Activated CD4-positive, alpha-beta T cell treated with anti-CD3 and anti-CD28 coated beads for 36 hours (primary cell): ENCODE measurements at places on chromosomes 2 and 18.

- DNase-seq = peak; percentile 11
These were observed 83.2 kb downstream of the COMMD1 start for GRCh38 chr2:61988462-61989366.

- no peak for DNase-seq
These were observed 545.0 kb downstream of the SOX11 start for GRCh38 chr2:6237039-6237660.

DNA sequence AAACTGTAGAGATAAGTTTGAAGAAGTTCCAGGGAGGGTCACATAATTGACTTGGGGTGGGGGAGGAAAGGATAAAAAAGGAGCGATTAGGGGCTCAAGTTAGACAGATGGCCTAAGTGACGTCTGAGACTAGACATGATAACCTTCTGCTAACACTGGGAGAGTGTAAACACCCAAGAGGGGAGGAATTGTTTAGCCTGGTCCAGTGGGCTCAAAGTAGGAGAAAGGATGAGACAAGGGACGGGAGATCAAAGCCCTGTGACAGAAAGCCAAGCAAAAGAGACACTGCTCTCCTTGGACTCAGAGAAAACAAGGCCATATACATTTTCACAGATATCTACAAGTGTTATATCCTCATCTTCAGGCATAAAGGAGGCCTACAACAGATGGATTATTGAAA lies 45.5 kb upstream of the IHH start:
- DNase-seq = no peak

- DNase-seq = no peak
These were observed 85.8 kb upstream of the SETBP1 start for GRCh38 chr18:44594799-44595467.

GRCh38 chr2:3462493-3463104 lies 56.7 kb downstream of the ADI1 start:
- no peak for DNase-seq

GRCh38 chr2:191276792-191277465 lies 31.7 kb downstream of the MYO1B start:
- no peak for DNase-seq

DNA sequence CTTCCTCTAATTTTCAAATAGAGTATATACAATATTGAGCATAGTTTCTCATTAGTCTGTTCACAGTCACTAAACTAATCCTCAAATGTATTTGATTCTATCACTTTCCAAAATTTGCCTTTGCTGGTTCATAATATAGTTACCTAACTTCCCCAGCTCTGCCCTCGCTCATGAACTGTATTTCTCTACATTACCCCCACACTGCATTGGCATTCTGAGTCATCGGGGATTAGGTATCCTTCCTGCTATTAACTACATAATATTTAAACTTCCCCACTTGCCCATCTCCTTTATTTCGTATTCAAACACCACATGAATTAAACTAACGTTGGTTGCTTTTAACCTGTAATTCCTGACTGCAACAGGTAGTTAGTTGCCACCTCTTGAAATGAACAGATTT lies 14.8 kb upstream of the CLASP1 start:
- DNase-seq = no peak

- no peak for DNase-seq
These were observed 86.8 kb upstream of the HAAO start for GRCh38 chr2:42879121-42879705.

DNA sequence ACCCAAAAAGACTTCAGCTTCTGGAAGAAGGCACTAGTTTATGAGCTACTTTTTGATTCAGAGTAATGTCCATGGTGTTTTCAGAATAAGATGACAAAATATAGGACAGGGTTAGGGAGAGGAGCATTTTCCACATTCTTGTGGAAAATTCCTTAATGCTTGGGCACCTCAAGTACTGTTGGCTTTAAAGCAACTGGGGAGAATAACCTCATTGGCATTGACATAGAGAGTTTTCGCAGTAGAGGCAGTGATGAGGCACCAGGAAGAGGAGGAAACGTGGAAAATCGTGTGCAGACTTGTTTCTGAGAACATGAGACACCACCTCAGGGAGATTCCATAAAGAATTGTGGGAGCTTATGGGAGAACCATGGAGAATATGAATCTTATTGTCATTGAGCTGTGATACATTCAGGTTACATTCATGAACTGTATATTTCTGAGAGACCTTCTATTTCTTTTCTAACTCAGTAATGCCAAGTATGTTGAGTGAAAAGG lies 929.0 kb upstream of the NRXN1 start:
- no peak for DNase-seq

DNA sequence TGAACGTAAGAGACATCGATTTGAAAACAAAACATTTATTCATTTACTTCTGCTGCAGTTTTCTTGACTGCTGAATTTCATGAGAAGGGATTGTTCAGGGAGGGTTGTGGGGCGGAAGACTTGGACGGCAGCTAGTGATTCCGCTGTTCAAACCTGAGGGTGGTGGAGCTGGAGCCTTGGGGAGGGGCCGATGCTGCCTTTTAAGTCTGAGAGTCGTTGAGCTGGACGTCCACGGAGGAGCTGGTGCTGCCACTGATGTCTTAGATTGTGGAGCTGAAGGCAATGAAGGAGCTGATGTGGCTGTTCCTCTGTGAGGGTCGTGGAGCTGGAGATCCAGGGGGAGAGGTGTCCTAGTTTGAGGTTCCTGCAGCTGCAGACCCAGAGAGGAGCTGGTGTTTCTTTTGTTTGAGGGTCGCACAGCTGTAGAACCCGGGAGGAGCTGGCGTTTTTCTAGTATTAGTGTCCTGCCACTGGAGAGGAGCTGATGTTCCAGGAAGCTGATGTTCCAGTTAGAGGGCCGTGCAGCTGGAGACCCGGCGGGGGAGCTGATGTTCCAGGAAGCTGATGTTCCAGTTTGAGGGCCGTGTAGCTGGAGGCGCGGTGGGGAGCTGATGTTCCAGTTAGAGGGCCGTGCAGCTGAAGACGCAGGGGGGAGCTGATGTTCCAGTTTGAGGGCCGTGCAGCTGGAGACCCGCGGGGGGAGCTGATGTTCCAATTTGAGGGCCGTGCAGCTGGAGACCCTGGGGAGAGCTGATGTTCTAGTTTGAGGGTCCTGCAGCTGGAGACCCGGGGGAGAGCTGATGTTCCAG lies 150.9 kb downstream of the RTP5 start:
- DNase-seq = no peak

- no peak for DNase-seq
These were observed 70.9 kb upstream of the GPC1 start for GRCh38 chr2:240364582-240364960.

GRCh38 chr2:126463892-126464674 lies 191.9 kb upstream of the GYPC start:
- DNase-seq = no peak

DNA sequence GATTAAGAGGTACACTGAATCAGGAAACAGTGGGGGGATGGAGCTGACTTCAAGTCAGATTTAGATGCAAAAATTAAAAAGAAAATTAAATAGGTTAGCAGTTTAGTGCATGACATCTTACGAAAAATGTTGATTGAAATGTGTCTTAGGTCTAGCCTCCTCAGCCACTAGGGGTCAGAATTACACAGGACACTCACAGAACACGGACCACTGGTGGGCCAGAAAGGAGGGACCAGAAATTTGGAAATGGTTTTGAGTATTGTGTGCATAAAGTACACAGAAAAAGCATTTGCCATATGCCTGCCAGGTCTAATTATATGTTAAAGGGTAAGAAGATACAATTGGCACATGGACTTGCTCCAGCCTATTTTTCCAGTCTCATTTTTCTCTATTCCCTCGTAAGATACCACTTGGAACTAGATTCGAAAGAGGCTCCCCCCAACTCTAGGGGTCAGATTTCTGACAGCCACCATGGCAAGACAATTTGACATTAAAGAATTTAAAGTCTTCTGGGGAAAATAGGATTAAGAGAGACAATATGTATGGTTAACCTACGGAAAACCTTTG lies 550.2 kb upstream of the SETBP1 start:
- peak; percentile 14 for DNase-seq

GRCh38 chr2:104919127-104919526 lies 65.2 kb downstream of the POU3F3 start:
- no peak for DNase-seq

DNA sequence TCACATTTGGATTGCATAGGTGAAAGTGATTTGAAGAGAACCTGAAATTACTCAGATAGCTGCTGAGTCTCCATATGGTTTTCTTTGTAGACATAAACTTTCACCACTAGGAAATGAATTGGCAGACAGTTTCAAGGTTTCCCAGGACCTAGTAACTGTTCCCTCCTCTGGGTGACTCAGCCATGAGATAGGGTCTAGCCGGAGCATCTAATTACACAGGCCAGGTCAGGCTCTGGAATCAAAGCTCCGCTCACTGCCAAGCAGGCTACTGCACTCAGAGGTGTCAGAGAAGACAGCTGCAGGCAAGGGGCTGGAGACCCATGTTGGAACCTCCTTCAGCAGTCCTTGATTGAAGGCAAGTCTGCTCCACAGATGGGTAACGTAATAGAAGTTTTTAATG lies 429.2 kb downstream of the TNS1 start:
- no peak for DNase-seq

DNA sequence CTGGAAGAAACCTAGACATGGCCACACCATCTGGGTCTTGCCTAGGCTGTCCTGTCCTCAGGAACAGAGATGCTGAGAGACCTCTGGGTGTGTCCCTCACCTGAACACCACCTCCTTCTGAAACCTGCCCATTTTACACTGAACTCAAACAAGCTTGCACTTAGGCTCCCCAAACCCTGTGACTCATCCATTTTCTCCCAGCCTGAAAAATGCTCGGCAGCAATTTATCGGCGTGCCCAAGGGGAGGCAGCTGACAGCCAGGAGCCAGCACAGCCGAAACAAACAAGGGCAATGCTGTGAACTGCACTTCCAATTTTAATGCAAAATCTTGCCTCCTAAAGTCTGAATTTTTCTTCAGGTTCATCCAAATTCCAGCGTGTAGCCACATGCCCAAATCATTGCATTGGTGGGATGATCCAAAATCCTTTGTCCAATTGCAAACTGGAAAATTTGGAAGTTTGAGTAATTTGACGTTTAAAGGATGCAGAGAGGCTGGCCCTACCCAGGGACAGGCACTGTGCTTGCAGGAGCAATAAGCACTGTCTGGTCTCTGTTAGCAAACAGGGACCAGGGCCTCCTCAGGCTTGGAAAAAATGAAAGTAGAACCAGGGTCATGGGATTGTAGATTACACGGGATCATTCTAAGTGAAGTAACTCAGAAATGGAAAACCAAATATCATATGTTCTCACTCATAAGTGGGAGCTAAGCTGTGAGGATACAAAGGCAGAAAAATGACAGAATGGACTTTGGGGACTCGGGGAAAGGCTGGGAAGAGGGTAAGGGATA lies 67.7 kb downstream of the GALNT14 start:
- DNase-seq = no peak

DNA sequence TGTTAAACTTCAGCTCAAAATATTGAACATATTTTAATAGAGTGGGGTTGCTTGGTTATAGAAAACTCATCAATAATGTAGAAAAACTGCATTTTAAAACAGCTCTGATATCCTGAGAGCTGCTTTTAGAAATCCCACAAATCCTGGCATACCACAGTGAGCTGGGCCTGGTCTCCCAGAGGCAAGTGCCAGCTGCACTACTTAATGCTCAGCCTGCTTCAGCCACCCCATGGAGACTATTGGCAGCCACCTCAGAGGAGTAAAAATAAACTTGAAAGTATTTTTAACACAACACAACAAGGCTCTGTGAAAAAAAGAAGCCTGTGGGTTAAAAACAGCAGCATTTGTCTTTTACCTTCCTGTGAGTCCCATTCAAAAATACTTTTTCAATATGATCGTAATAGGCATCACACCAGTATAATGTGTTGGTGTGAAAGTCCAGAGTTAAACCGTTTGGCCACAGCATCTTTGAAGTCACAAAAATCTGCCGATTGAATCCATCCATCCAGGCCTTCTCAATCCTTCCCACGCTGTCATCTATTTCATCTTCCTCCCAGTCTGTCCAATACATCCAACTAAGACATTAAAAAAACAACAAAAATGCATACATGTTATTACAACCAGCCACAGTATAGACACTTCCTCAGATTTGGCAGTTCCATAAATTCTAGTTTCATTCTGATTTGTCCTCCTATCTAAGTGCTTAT lies 1115.3 kb downstream of the LRP1B start:
- no peak for DNase-seq

GRCh38 chr2:190271783-190272456 lies 47.7 kb downstream of the HIBCH start:
- DNase-seq = no peak

DNA sequence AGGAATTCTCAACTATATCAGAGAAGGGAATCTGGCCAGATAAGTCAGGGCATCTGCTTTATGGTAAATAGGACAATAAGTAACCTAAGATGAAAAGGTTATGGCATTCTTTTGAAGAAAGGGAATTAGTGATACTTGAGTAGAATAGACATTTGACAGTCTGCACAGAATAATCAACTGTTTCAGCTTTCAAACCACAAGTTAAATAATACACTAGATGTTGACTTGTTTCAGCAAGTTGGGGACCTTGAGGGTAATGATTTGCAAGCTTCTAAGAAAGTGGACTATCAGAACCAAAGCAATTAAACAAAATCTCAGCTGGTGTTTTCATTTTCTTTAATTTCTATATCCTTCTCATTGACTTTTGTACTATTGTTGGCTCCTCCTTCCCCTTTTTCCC lies 54.5 kb downstream of the SLC39A10 start:
- DNase-seq = no peak

DNA sequence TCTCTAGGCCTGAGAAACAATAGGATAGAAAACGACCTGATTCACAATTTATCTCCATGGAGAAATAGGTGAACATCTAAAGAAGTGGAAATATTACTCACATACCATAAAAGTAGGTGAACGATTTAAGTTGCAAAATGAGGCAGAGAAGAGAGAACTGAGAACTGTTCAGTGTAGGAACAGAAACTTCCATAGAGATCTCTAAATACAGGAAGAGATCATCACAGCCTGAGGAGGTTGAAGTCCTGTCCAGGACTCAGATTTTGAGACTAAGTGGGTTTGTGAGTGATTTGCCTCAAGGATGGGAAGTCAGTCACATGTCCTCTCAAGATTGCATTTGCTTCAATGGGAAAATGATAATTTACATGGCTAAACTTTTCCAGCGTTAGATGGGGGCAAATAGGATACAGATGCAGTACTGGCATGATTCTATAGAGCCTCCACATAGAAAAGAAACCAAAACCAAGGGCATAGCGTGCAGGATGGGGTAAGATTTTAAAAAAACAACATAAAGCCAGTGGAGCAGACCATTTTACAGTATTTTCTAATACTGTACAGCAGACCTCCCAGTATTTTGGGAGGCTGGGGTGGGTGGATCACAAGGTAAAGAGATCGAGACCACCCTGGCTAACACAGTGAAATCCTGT lies 68.8 kb downstream of the MEP1B start:
- DNase-seq = no peak

GRCh38 chr2:109285244-109285651 lies 156.2 kb downstream of the SH3RF3 start:
- DNase-seq = no peak
